ENCODE measurements at places on chromosomes 16 and 17.

- DNase-seq: no peak
These were observed 154.4 kb downstream of the ABCC12 start for GRCh38 chr16:48001324-48001895.

DNA sequence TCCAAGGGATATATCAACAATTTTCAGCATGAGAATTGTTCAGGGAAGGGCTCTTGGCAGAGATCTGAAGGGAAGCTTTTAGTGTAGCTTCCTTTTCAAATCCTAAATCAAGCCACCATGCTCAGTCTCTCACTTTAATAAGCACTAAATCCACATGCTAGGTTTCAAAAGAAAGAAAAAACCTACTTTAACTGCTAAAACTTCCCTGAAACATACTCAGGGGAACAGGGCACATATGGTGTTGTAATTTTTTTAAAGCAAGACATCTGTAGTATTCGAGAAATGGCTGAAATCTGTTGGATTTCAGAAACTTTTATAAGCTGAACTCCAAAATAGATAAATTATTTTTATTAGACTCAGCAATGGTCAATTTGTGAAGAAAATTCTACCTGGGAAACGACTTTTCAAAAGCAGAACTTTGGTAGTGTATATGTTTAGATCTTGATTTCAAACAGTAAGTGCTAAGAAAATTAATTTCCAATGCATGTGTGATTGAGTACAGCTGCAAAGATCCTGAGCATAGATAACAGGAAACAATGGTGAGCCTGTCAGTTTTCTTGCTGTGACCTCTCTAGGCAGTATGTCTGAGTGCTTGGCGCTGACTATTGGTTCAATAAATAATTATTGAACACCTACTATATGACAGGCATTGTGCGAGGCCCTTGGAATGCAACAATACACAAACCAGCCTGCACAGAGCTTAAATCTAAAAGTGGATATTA is 804.5 kb upstream of the SOX9 start:
- no peak for DNase-seq

GRCh38 chr16:53580038-53580802 is 77.2 kb upstream of the AKTIP start:
- DNase-seq: no peak

GRCh38 chr17:18038861-18039534 is at the start of the genes ATPAF2 and GID4:
Gene ATPAF2, minus strand, starts transcription at chr17:18039168. Its CDS starts 155 bp downstream, at chr17:18039013.
Gene GID4, plus strand, starts transcription at chr17:18039408. Its CDS starts 57 bp downstream, at chr17:18039465.
- peak; percentile 100 for DNase-seq

- DNase-seq: no peak
These were observed 334.3 kb downstream of the C16orf95 start for GRCh38 chr16:86982912-86983311.

DNA sequence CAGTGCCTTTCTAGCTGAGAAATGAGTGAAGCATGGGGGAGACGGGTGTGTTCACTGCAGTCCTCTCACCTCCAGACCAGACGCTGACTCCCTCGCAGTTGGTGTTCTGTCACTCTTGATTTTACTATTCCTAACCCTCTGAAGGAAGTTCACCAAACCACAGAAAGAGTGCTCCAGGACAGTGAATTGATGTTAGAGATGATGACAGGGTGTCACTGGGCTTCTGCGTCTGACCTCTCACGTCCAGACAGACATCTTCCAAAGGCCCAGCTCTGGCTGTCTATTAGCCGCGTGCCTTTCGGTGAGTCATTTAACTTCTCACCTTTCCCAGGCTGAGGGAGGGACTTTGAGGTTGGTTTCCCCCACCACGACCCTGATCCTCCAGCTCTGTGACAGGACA is 8.2 kb downstream of the CRAMP1 start:
- DNase-seq: no peak

- DNase-seq: no peak
These were observed 255.4 kb upstream of the CACNG5 start for GRCh38 chr17:66579556-66579955.

- DNase-seq: no peak
These were observed 123.1 kb downstream of the CA10 start for GRCh38 chr17:52035336-52035915.

DNA sequence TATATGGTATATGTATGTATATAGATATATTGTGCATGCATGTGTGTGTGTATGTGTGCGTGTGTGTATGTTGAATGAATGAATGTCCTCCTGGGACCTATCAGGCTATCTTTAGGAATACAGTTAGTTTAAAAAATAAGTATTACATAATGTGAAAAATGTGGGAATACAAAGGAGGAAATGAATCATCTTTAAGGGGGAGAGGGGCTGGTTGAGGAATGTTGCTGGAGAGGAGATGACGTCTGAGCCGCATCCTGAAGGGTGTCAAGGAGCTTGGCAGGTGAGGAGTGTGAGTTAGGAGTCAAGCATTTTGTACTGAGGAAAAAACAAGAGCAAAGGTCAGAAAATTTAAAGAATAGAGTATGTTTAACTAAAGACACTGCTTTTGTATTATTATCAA is 62.4 kb upstream of the NLK start:
- DNase-seq: no peak

- no peak for DNase-seq
These were observed 494.1 kb downstream of the CDH11 start for GRCh38 chr16:64627781-64628180.

GRCh38 chr16:82585675-82586074 is 41.1 kb upstream of the CDH13 start:
- no peak for DNase-seq

GRCh38 chr17:44279666-44280391 is 11.9 kb upstream of the SLC4A1 start:
- DNase-seq: no peak

- no peak for DNase-seq
These were observed 45.4 kb upstream of the RASD1 start for GRCh38 chr17:17541640-17542001.

- no peak for DNase-seq
These were observed 28.2 kb downstream of the DUSP14 start for GRCh38 chr17:37517881-37518280.

- no peak for DNase-seq
These were observed 5.3 kb downstream of the ITGAX start for GRCh38 chr16:31360251-31360650.

DNA sequence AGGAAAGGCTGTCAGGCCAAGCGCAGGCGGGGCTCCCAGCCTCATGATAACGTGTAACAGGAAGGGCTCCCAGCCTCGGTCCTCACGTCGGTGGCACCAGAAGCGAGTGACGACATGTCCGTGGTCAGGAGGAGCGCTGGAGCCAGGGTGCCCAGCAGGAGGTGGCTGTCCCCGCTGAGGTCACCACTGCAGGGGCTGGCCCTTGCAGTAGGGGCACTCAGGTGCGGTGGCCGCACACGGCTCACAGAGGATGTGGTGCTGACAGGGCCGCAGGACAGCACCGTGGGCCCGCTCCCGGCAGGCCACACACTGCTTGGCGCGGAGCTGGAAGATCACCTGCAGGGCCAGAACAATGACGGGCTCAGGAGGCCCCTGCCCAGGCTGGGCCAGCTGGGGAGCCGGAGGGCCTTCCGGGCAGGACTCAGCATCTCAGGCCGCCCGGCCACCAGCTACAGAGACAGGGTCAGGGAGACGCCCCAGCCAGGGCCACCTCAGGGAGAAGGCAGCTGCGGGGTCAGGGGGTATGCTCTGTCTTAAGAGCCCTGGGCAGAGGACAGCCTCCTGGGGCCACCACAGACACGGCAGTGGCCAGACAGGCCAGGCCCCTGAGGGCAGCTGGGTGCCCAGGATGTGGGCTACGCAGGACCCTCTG is 14.5 kb downstream of the GNPTG start:
- no peak for DNase-seq

DNA sequence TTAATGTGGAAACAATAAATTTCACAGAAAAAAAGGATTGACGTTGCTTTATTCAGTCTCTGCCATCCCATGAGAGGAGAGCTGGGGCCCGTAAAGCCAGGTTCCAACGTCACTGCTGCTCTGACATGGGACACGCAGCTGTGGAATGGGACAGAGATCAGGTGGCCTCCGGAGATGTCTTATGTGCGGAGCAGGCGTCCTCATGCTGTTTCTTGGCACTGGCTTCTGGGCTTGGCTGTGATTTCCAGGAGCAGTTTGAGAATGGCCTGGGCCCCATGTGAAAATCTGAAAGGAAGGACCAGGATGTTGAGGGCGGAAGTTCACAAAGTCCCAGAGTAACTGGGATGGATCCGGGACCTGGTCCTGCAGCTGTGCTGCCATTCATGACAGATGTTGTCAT is 32.4 kb downstream of the NDEL1 start:
- DNase-seq: no peak

- no peak for DNase-seq
These were observed 44.5 kb downstream of the MEAK7 start for GRCh38 chr16:84459941-84460405.

GRCh38 chr17:67707442-67707841 is 10.3 kb upstream of the NOL11 start:
- DNase-seq: no peak

- DNase-seq: no peak
These were observed 38.9 kb upstream of the SNN start for GRCh38 chr16:11629071-11630030.

DNA sequence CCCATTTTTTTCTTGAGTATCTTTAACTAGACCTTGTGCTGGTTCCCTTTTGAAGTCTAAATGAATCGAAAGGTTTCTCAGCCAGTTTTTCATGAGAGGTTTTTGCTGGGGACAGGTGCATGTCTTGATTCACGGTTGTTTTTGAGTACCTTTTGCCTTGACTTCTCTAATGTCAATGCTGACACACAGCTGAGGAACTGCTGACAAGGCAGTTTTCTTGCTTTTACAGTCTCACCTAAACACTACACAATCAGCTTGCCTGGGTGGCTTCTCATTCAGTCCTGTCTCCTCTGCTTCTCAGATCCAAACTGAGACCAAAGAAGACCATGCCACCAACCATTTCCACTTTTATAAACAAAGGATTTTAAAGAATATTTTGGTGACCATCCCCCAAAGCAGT is 7.1 kb downstream of the OR3A3 start:
- DNase-seq: no peak

GRCh38 chr16:67862623-67863583 is 9.9 kb upstream of the EDC4 start:
- no peak for DNase-seq

DNA sequence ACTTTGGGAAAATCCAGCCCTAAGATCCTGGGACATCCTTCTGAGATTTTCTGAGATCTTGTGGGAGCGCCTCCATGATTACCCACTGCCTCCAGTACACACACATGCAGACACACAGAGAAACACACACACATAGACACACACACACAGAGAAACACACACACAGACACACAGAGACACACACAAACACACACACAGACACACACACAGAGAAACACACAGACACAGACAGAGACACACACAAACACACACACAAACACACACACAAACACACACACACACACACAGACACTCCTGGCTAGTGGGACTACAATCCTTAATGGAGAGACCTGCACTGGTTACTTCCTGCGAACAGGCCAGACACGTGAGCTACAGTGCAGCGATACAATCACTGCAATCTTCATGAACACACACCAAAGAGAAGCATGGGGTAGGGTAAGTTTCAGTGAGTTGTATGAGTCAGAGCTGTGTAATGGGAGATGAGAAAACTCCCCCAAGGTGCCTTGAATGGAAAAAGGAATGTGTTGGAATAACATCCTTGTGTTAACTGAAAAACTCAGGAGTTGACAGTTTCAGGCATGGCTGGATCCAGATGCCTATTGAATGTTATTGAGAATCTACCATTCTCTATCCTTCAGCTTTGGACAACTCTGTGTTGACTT is 79.5 kb downstream of the SLC6A2 start:
- no peak for DNase-seq

DNA sequence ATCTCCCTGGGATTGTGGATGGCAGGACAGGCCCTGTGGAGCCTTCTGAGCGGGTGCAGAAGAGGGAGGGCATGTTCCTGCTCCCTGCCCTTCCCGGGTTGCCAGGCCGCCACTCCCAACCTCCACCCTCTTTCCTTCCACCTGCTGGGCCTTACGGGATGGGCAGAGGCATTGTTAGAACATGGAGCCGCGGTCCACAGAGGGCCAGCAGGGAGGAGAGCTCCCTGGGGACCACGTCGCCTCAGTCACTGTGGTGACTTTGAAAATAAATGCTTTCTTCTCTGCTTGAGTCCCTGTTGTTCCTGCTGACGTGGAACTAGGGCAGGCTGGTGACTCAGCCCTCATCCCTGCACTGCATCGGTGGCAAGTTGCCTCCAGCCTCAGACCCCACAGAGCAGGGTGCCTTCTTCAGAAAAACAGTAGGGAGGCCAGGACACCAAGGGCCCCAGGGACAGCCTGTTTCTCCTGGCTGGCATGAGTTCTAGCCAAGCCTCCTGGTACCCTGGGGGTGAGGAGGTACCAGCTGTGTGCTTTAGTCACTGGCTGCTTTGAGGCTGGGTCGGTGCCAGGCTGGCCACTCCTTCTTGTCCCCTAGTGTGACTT is 224.9 kb downstream of the SEC14L1 start:
- DNase-seq: no peak

GRCh38 chr17:81189670-81190530 is 23.9 kb upstream of the AATK start:
- DNase-seq: no peak

DNA sequence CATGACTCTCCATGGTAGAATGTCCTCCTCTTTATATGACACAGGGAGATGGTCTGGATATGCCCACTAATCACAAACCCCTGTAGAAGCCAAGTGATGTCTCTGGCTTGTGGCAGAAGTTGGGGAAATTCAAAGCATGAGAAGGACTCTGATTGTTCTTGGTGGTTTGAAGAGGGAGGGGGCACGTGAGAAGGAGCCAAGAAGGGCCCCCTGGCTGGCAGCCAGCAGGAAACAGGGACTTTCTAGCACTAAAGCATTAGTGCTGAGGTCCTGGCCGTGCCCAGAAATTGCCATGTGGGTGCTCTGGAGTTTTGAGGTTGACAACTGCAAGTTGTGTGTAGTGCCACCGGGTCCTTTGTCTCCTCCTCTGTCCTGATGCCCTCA is 199.9 kb downstream of the LGALS9B start:
- DNase-seq: peak; percentile 19

GRCh38 chr16:19291475-19291874 is 5.9 kb downstream of the CLEC19A start:
- peak; percentile 5 for DNase-seq

- no peak for DNase-seq
These were observed 81.6 kb upstream of the CHMP6 start for GRCh38 chr17:80910043-80910442.

DNA sequence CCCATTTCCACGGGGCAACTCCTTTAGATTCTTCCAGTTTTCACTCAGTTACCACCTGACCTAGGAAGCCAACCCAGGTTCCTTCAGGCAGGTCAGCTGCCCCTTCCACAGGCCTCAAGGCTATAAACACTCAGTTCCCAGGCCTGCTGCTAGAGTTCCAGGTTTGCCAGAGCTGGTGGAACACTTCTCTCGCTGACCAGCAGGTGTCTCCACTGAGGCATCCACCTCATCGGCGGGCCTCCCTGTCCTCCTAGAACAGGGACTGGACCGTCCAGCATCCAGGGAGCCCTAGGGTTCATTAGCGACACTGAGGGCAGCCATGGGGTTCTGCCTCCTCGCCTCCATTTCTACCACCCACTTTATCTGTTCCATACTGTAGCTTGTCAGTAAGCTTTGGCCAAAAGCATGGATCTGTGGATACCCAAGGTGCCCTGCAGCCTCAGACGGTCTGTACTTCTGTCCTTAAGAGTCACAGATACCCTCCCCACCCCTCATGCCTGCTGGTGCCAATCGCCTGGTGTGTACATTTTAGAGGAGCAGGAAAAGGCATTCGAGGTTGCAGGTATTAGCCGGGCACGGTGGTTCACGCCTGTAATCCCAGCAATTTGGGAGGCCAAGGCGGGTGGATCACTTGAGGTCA is 29.0 kb downstream of the PIMREG start:
- DNase-seq: peak; percentile 67

Data from activated naive CD4-positive, alpha-beta T cell treated with Interleukin-2 at 50 U/mL for 16 hours (primary cell).